ENCODE measurements at places on chromosomes 6 and 20.

GRCh38 chr20:62820962-62821725 is 4.3 kb downstream of the COL9A3 start:
- no peak for DNase-seq

DNA sequence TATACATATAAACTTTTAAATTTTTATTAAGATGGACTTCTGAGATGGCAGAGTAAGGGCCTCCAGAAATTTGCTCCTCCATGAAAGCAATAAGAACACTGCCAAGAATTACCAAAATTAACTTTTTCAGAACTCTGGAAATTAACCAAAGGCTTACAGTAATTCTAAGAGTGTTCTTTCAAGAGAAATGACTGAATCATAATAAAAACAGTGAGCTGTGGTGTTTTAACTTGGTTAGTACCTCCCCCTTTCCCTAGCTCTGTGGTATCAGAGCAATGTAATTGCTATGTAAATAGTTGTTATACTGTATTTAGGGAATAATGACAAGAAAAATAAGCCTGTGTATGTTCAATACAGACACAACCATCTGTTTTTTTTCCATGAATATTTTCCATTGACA is 19.0 kb downstream of the HECA start:
- no peak for DNase-seq

DNA sequence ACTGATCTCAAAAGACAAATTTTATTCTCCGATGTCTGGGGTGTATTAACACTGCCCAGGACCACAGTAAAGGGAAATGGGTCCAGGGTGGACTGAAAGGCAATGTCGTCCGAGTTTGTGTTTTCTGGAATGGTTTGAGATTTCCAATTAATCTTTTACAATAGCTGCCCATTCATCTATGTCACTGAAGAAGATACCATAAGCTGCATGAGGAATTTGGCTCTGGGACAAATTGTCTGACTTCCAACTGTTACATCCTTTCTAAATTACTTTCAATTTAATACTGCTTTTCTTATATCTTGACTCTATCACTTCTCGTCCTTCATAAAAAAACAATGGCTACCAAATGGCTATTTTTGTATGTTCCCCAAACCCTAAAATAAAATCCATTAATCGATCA is 130.7 kb upstream of the KCNK16 start:
- DNase-seq, result no peak

- DNase-seq, result no peak
Observed at GRCh38 chr20:57434390-57434700, 43.1 kb downstream of the RBM38 start.

DNA sequence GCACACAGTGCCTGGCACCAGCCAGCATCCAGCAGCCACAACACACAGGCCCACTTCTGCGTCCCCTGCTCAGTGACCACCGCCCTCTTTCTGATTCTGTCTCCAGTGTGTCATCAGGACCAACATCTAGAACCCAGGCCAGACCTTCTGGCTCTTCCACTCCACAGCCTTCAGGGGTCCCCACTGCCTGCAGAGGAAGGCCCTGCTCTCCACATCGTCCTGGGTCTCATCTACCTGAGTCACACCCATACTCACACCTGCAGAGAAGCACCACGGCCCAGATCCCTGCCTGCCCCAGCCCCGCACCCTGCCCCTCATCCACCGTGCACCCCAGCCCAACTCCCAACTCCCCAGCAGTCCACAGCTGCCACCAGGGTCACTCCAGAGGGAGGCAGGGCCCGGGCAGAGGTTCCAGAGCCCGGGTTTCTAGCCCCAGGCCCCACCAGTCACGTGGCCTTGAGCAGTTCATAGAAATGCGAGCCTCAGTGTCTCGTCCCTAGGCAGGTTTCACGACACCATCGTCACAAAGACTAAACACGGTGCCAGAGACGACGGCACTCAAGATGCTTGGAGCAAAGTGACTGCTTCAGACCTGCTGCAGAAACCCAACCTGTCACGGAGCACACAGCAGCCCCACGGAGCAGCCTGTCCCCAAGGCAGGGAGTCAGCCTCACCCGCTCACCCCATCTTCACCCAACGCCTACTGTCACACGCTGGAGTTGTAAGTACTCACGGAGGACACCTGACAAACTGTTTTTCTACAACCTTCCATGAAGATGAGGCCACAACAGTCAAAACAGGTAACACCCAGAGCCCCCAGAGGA is 16.1 kb downstream of the TAF4 start:
- no peak for DNase-seq

DNA sequence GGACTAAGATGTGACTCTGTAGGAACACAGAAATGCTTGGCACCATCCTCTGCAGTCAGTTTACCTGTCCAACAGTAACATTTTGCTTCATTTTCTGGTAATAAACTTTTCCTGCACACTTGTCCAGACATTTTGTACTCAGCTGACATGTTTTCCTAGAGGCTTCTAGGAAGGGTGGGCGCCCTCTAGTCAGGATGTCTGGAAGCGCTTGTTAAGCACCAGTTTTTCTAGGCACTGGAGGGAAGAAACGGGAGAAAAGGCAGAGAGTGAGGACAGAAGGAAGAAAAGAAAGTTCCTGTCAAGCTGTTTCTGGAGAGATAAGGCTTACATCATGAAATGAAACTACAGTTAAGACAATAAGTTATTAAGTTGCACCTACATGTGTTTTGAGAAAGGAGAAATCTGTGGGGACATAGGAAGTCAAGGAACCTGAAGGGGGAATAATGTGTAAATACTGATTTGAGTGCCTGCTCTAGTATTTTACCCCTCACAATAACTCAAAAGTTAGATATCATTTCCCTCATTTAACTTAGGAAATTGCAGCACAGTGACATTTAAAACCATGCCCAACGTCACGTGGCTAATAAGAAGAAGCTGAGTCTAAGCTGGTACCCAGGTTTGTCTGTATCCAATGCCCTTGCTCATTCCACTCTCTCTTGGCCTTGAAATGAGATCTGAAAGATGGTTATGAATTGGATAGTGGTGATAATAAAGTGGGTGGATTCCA is 42.7 kb upstream of the TNFRSF21 start:
- no peak for DNase-seq

- DNase-seq, result no peak
Observed at GRCh38 chr6:15243910-15244619, 1.8 kb upstream of the JARID2 start.

GRCh38 chr6:118696271-118696670 is 44.9 kb upstream of the CEP85L start:
- no peak for DNase-seq

- no peak for DNase-seq
Observed at GRCh38 chr20:35398660-35399144, 13.1 kb downstream of the UQCC1 start.

DNA sequence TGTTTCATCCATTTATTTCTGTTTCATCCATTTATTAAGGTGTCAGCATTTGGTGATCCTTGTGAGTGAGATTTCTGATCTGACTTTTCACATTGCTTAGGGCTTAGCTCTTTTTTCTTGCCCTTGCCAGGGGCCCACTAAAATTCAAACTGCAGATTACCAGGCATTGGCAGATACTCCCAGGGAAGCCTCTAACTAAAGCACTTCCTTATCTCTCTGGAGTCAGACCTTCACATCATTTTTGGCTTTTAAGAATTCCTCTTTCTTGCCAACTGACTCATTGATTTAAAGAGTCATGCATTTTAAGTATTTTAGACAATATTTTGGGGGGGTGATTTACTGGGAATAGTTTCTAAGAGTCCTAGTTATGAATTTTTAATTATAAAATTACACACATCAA is 2.6 kb upstream of the WFDC8 start:
- DNase-seq, result no peak

DNA sequence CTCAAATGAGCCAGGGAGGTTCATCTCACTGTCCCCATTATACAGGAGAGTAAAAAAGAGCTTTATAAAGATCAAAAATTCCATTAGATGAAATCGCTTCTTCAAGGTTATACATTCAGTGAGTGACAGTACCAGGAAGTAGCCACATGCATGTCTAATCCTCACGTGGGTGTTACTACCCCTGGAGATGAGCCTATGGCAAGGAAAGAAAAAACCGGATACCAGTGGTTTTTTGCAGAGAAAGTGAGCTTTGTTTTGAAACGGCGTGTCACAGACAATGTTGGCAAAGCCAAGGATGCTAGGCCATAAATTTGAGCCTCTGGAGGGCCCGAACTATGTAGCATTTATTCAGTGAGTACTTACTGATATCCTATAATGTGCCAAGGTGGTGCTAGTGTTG is 215.0 kb upstream of the RIN2 start:
- DNase-seq, result no peak

DNA sequence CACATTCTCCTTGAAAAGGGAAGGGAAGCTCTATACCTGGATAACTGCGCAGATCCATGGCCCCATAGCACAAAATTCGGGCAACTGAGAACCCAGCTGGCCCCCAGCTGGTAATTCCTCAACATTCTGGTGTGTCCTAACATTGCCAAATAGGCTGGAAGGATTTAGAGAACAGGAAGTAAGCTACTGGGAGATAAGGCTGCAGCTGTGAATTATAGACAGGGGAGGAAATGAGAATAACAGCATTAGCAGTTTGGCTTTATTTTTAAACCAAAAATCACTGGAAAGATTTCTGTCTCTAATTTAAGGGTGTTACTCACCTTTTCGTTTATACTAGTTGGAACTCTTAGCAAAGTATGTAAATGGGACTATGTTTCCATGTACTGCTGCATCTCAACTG is 97.2 kb downstream of the TULP4 start:
- no peak for DNase-seq

- DNase-seq, result no peak
Observed at GRCh38 chr6:118660218-118660569, 8.8 kb upstream of the CEP85L start.

DNA sequence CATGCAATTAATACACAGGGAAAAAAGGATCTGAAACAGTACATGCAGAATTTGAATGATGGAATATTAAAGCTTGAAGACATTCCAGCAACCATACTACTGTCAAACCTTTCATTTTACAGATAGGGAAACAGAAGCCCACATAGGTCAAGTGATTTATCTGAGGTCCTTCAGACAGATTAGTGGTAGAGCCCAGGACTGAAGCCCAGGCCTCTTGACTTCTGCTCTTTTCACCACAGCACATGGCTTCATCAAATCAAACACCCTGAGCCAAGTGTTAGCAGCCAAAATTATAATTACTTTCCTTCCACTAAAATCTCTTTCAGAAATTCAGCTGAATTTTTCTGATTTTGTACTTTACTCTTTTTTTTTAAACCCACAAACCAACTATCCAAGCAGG is 435.6 kb upstream of the RUNX2 start:
- DNase-seq, result no peak

DNA sequence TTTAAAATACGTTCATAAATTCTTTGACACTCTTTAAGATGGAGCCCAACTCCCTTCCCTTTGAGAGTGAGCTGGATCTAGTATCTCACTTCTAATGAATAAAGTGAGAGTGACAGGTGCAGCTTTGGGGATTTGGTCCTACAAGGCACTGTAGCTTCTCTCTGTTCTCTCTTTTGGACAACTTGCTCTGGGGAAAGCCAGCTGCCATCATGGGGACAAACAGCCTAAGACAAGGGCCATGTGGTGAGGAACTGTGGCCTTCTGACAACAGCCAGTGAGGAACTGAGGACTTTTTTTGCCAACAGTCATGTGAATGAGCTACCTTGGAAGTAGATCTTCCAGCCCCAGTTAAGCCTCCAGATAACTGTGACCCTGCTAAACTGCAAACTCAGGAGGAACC is 272.8 kb upstream of the AGPAT4 start:
- no peak for DNase-seq

DNA sequence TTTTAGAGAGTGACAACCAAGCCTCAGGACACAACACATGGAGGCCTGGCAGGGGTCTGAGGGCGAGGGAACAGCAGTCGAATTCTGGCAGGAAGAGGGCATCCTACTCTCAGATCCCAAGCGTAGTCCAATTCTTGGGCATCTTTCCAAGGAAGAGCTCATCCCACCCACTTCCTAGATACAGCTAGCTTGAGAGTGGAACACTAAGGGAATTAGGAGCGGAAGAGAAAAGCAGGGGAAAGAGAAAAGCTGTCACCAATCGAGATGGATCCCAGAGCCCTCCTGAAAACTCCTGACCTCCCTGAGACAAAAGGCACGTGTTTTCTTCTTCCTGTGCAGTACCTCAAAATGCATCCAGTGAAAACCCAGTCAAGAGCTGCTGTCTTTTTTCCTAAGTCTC is 67.1 kb downstream of the GFOD1 start:
- DNase-seq, result no peak

GRCh38 chr20:56392881-56393482 is 537 bp downstream of the CSTF1 start:
- DNase-seq, result no peak

DNA sequence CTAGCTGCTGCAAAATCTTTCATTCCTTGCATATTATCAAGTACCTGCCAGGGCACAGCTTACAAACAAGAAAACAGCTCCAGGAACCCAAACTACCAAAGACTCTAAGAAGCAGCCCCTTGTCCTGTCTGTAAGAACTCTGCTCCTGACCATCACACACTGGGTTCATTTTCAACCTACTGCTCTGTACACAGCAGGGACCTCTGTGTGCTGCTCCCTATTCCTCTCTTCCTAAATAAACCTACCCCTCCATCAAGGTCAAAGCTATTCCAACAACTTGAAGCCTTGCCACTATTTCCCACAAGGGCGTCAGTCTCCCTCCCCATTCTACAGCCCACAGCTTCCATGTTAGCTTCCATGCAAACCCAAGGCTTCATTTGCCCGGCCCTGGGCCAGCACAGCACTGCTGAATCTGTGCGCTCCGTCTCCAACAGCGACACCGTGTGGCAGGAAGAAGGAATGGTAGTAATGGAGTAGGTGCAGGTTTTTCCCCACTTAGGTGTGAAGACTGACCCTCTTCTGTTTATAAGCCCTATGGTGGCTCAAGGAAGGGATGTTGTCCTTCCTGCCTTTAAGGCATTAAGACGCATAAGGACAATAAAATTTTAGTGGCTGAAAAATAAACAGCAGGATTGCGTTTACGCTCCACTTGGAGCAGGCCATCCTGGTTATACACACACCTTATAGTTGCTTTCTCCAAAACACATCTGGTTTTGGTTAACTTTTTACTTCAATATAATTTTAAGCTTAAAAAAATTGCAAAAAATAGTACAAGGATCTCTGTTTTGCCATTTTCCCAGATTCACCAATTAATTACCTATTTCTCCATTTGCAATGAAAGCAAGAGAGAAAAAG is 115.2 kb upstream of the NXT1 start:
- DNase-seq, result no peak

DNA sequence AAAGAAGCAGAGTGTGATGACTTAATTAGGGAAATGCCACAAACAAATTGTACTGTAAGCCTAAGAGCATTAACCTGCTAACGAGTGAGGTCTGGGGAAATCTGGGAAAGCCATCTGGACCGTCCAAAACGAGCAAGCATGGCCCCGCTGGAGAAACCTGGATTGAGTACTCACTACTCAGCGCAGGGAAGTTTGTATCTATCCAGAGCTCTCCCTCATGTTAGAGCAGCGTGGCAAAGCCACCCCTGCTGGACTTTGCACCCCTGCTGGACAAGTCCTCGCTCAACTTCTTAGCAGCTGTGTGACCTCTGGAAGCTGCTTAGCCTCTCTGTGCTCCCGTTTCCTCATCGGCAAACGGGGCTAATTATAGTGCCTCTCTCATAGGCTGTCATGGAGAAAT is 37.3 kb downstream of the PSMG4 start:
- no peak for DNase-seq

GRCh38 chr6:107822176-107823046 is 1.7 kb downstream of the SCML4 start:
- DNase-seq, result no peak

- peak; percentile 56 for DNase-seq
Observed at GRCh38 chr20:63653041-63653973, at the start of gene STMN3. TSS of gene STMN3 (minus strand) at chr20:63653424. CDS start at chr20:63653345, 79 bp downstream.

Measured in stimulated activated CD8-positive, alpha-beta memory T cell treated with anti-CD3 and anti-CD28 coated beads, Interleukin-15, amount 100 ng/mL, for 48 hours (primary cell).